ENCODE measurements at places on chromosomes 16 and 17. TPM values are rescaled to one million over a fixed set of nuclear protein-coding genes. Genes with fewer than 3 reads are reported as not detected.
A peak's percentile ranks its signal among the peaks of the same experiment; 100 is the strongest.

DNA sequence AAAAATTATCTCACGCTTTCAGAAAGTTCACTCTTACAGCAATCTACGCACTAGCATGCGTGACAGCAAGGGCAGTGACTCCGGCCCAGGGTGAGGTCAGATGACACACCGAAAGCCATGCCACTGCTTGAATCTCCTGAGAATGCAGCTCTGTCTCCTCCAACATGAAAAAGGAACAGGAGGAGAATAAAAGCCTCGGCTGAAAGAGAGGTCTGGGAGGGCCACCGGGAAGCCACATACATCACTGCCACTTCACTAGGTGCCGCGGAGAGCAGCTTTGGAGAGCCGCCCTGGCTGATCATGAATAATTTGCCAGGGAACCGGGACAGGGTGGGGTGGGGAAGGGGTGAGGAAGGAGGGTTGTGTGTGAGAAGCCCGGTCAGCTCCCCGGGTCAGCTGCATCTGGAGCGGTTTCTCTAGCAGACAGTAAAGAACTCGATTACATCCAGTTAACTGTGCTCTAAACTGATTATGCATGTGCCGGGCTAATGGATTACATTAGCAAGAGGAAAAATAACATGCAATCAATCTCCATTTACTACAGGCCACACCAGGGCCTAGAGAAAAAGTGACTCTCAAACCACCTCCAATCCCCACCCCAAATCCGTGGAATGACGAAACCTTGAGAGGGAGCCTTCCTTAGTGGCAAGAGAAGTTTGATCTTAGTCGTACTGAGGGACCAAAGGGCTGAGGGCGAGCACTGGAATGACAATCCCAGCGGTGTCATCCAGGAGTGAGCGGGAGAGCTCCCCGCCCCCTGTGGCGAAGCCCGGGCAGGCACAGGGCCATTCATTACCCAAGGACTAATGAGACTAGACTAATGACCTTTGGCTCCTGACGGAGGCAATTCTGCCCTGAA lies 100.3 kb downstream of the ZFHX3 start:
- DNase-seq: no peak

GRCh38 chr17:2111691-2112090 lies 56.8 kb downstream of the HIC1 start:
- no peak for DNase-seq

DNA sequence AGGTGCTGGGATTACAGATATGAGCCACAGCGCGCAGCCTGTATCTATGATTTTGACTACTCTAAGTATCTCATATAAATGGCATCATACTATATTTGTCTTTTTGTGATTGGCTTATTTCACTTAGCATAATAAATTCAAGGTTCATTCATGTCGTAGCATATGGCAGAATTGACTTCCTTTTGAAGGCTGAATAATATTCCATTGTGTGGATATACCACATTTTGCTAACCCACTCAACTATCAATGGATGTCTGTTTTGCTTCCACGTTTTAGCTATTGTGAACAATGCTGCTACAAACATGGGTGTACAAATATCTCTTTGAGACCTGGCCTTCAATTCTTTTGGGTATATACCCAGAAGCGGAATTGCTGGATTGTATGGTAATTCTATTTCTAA lies 10.1 kb downstream of the PLXDC1 start:
- no peak for DNase-seq

GRCh38 chr16:80831039-80831438 lies 26.6 kb upstream of the CDYL2 start:
- no peak for DNase-seq

- peak; percentile 66 for DNase-seq
Observed at GRCh38 chr16:50102051-50102746, 36.4 kb downstream of the HEATR3 start.

DNA sequence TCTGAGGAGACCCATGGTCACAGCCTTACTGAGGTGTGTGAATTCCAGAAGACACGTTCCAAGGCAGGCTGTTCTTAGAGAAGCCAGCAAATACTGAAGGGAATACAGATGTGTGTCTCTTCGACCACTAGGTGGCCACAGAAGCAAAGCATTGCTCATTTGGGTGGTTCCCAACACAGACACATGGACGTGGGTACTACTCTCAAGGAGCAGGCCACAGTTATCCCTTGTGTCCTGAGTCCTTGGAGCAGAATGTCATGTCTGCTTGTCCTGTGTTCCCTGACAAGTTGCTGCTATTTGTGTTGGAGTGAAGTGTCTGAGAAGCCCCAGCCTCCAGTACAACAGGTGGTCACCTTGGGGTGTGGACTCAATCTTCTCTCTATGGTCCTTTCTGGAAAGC lies 30.3 kb downstream of the HMOX2 start:
- peak; percentile 70 for DNase-seq

Gene TAT
- total RNA-seq: not detected

Gene CDK12
- 50.4 TPM for total RNA-seq

Gene ZNF689
- total RNA-seq: 11.7 TPM

DNA sequence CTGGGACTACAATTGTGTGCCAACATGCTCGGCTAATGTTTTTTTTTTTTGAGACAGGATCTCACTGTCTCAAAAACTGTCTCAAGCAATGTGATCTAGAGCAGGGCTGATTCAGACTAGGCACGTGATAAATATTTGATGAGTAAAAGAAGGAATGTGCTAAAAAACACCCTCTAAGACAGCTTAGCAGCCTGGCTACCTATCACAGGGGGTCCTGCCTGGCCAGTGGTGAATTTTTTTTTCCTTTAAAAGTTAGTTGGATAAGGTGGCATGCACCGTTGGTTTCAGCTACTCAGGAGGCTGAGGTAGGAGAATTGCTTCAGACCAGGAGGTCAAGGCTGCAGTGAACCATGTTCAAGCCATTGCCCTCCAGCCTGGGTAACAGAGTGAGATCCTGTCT lies 14.8 kb upstream of the GPATCH8 start:
- peak; percentile 58 for DNase-seq

DNA sequence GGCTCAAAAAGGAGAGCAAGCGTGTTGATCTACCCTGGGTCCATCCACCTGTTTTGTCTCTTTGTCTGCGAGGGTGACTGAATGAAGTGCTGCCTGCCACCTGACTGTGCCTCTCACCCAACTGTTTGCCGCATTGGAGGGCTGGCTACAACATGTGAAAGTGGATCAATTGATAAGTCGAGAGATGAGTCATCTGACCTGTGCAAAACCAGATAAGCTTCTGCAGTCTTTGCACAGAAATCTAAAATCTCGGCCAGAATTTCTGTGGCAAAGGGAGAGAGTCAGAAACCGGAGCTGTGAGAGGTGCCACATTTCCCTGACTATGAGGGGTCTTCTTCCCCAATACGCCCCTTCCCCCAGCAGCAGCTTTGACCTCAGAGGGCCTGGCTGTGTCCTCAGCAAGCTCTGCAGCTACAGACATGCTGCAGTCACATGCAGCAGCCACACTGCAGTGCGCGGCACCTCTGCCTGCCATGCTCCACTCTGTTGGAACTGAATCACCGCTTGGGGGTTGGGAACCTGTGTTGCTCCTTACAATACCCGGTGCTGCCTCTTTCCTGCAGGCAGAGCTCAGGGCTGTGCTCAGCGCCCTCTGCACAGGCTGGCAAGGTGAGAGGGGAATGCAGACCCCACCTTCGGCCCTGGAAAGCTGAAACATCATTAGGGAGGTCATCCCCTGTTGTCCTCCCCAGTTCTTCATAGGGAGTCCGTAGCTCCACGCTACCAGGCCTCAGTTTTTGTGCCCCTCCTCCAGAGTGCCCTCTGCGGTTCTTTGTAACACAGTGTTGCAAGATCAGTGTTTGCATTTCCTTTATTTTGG lies 16.2 kb upstream of the HAS3 start:
- DNase-seq: peak; percentile 55

Gene TEDC2
- total RNA-seq: 48.6 TPM

DNA sequence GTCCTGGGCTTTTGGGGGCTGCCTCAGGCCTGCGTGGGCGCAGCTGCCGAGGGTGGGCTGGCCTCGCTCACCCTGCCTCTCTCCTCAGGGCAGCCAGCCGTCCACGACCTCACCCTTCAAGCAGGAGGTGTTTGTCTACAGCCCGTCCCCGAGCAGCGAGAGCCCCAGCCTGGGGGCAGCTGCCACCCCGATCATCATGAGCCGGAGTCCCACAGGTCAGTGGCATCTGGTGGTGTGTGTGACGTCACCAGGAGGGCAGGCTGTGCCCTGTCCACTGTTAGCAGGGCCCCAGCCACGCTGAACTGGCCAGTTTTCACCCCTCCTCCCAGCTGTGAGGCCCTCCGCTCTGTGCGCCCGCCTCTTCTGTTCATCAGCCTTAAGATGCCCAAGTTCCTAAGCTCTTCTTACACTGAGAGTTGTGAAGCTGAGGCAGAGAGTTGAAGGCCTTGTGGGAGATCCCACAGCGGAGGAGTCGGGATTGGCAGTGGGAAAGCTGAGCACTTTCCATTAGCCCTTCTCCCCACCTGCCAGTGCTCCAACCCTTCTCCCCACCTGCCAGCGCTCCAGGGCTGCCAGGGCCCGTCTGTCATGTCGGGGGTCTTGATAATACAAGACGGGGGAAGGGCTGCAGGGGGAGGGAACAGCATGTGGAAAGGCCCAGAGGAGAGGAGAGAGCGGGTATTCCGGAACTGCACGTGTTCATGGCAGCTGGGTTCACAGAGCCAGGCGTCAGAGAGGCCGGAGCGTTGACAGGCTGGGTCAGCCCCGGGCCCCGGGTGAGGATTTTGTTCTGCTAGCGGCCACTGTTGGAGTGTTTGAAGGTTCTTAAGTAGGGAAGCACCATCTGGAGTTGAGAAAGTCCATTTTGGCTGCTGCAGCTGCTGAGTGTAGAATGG lies 36.3 kb downstream of the OR1D5 start:
- DNase-seq: no peak

Gene RAD51D
- total RNA-seq: 11.0 TPM

DNA sequence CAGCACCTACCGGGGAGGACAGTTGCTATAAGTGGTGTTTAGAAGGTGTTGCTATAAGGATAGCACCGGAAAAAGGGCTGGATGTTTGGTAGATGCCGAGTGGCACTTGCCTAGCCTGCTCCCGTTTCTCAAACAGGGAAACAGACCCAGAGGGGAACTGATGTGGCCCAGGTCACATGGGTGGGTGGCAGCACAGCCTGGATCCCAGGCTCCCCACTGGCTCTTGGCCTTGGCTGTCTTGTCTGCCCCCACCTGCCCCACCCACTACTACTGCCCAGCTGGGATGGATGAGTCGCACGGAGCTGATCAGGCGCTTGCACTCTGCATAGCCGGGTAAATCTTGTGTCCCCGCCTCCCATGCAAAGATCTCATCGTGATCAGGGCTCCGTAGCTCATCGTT lies 7.2 kb downstream of the SMTNL2 start:
- DNase-seq: peak; percentile 67

GRCh38 chr16:23947838-23948237 lies 112.1 kb downstream of the PRKCB start:
- no peak for DNase-seq

DNA sequence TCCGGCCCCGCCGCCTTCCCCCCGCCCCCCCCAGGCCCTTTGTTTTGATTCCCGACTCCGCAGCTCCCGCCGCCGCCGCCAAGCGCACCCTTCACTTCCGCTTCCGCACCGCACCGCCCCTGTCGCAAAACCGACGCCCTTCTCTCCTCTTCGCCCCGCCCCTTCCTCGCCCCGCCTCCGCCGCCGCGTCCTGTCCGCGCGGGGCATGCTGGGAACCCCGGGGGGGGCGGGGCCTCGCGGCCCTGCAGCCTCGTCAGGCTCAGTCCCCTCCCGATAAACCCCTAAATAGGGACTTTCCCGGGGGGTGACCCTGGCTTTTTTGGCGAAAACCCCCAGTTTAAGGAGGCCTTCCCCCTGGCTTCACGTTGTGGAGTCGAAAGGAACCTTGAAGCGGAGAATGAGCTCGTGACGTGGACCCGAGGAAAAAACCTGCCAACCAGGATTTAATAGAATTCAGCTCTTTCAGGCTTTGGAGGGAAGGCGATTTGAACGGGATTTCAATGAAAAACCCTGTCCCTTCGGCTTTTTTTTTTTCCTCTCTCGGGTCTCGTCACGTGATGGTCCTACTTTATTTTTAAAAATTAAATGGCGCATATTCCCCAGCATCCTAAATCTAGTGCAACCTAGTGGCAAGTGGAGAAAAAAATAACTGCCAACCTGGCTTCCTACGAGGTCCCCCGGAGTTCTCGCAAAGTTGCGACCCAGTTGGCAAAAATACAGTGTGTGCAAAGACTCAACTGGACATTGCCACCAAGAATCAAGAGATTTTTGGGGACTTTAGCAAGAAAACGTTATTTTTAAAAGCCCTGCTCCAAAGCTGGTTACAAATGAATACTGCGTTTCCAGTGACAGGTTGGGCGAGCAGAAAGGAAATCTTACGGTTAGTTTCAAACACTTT lies at the start of gene MARF1:
MARF1 (minus strand) TSS at position 107 of the 898 bp plus-strand sequence. CDS start 3,921 bp downstream, outside the sequence.
- peak; percentile 87 for DNase-seq

DNA sequence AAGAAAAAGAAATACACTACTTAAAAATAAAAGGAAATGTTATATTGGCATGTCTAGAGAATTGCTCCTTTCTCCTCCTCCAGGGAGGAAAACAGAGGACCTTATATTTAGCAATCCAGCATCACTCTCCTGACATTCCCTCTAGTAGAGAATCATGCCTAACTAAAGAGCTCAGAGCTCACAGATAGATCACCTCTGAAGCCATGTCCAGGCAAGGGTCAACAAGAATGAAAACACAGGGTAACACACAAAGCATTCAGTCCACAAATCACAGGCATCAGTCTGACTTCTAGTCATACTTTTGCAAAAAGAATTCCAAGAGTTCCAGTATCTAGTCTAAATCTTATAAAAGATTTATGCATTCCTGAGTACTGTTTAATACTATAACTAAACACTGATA lies 4.4 kb upstream of the HASPIN start:
- no peak for DNase-seq

Gene ITGB4
- 15.2 TPM for total RNA-seq

Gene ZFP1
- total RNA-seq: 24.2 TPM

Gene CIBAR2
- not detected for total RNA-seq

- DNase-seq: no peak
Observed at GRCh38 chr17:63941162-63941561, 9.0 kb upstream of the CD79B start.

GRCh38 chr17:66491665-66492064 lies 189.3 kb downstream of the PRKCA start:
- DNase-seq: no peak

Gene WNT3
- total RNA-seq: 6.0 TPM

GRCh38 chr17:78710607-78711006 lies 71.5 kb downstream of the CYTH1 start:
- DNase-seq: no peak

DNA sequence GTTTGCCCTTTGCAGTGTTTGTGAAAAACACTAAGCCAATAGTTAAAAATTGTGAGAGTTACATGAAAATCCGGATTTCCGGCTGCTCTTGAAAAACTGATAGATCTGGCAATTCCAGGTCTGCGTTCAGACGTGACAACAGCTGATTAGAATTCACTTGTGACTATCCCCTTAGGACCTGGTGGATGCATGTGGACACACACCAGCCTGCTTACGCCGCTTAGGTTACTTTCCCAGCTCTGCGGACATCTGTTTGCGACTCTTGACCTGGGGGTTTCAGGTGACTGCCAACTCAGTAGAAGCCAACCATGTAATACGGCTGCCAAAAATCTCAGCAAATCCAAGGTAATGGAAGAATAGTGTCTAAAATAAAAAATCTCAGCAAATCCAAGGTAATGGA lies 24.3 kb downstream of the VPS53 start:
- DNase-seq: no peak

Gene STAT3
- 78.5 TPM for total RNA-seq

Data from A172 (cell line).